Kidney capillary endothelial cell (primary cell): ENCODE measurements at places on chromosomes 13 and 19.

GRCh38 chr19:17448131-17448967 is at the start of gene TMEM221:
Gene TMEM221, minus strand, starts transcription at chr19:17448668. Its CDS starts 206 bp downstream, at chr19:17448462.
- no peak for DNase-seq

DNA sequence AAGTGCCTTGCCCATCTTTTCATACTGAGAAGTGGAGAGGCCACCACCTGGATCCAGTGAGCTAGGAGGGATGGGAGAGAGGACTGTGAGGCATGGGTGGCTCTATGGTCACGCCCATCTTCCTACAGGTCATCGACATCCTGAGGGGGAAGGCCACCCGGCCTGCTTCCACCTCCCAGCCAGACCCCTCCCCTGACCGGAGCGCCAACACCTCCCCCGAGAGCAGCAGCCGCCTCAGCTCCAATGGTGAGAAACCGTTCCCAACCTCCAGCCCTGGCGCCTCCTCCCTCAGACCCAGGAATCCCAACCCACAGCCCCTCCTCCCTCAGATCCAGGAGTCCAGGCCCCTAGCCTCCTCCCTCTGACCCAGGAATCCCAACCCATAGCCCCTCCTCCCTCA is 10.1 kb downstream of the BCL3 start:
- no peak for DNase-seq

DNA sequence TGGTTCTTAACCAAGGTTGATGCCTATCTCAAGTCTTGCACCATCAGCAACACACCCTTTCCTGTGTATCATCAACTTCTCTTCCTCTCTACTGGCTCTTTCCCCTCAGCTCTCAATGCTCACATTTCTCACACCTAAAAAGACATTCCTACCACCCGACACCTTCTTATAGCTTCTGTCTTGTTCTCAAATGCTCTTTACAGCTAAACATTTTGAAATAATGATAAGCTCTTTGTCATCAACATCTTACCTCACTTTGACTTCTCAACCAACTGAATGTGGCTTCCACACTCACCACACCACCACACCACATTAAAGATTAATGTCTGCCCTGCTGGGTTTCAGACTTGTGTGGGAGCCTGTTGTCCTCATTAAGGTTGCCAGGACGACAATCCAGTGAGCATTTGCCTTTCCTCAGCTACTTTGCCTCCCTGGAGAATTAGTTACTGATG is 67.8 kb downstream of the RXFP2 start:
- no peak for DNase-seq

GRCh38 chr13:37211487-37211886 is 106.0 kb upstream of the CSNK1A1L start:
- no peak for DNase-seq

- DNase-seq = no peak
Measured at GRCh38 chr19:56142087-56142787, 1.1 kb downstream of the ZNF444 start.

DNA sequence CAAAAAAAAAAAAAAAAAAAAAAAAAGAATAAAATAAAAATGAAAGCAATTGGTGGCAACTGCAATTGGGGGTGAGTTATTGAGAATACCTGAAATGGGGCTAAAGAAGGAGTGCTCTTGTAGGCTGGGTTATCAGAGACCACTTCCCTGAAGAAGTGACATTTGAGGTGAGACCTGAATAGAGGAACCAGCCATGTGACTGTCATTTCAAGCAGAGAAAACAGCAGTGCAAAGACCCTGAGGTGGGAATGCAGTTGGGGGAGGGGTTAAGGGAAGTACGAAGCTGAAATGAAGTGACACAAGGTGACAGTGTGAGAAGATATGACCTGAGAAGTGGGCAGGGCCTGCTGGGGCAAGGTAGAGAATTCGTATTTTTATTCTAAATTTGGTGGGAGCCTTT is 4.3 kb upstream of the PALM3 start:
- DNase-seq = no peak

- DNase-seq = no peak
Measured at GRCh38 chr13:80740071-80740470, 399.1 kb upstream of the SPRY2 start.

GRCh38 chr13:24995225-24995804 is 100.6 kb upstream of the PABPC3 start:
- peak; percentile 76 for DNase-seq

- DNase-seq = no peak
Measured at GRCh38 chr19:52020506-52020905, 7.7 kb downstream of the ZNF614 start.

DNA sequence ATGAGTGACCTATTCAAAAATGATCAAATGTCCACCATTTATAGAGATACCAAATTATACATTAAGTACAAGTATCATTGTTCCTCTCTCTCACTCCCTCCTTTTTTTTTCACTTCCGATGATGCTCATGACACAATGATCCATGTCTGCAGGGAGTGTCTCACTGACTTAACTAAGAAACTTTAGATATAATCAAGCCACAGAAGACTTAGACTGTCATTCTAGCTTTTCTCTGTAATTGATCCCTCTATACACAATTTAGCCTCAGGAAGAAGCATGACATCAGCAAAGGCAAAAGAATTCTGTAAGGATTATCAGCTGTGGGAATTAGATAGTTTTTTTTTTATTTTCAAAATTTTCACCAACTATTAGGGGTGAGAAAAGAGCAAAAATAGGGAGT is 734.9 kb upstream of the PCDH9 start:
- DNase-seq = no peak
